CD8-positive, alpha-beta memory T cell (primary cell): ENCODE measurements at places on chromosomes 16 and 17. TPM values are rescaled to one million over a fixed set of nuclear protein-coding genes. Genes with fewer than 3 reads are reported as not detected.

Gene COX11
- 69.6 TPM for polyA plus RNA-seq

Gene ATP1B2
- not detected for polyA plus RNA-seq

Gene NLRC3
- polyA plus RNA-seq, result 49.8 TPM

DNA sequence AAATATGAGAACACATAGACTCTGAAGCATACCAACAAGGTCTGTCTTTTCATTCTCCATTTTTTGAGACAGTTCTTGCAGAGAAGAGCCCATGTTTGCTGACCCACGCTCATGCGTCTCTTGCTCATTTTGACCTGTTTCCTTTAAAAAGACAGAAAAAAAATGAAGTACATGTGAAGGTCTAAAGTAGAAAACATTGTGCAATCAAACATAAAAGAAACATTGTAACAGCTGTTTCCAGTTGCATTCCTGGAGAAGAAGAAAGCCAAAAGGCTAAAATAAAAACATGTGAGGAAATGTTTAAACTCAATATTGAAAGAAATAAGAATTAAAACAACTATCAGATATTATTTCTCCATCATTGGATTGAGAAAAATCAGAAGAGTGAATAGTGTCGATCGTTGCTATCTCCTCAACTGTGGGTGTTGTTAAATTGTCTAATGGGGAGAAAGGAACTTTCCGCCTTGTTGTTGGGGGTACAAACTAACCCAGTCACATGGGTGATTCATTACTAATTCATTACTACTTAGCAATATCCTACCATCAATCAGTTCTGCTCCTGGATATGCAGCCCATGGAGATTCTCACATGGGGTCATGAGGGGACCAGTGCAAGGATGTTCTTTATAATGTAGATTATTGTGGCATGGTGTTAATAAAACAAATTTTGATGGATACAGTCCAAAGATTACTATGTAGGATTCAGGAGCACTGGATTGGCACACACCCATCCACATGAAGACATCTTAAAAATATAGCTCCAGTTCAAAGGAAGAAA, 9.5 kb downstream of the ABCA9 start:
- no peak for DNase-seq

DNA sequence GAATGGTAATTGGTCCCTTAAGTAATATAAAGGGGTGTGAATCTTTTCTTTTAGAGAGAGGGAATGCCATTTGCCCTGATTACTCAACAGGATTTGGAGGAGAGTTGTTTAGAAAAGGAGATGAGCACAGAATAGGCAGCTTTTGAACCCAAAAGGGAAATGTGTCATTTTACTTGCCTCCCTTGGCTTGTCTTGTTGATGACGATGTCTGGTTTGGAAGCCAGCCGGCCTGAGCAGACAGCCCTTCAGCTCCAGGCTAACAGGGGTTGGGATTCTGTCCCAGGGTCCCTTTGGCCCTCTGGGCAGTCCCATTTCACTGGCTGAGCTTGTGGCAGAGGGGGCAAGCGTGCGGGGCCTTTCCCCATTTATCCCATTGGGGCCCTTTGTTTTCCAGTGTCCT, 22.3 kb upstream of the PRKAR1A start:
- no peak for DNase-seq
